ENCODE measurements at places on chromosomes 16 and 17. TPM values are rescaled to one million over a fixed set of nuclear protein-coding genes. Genes with fewer than 3 reads are reported as not detected.

CA4 gene
- total RNA-seq, result not detected

KRTAP3-1 gene
- total RNA-seq, result not detected

ZNF469 gene
- 17.7 TPM for total RNA-seq

EPX gene
- not detected for total RNA-seq

DNA sequence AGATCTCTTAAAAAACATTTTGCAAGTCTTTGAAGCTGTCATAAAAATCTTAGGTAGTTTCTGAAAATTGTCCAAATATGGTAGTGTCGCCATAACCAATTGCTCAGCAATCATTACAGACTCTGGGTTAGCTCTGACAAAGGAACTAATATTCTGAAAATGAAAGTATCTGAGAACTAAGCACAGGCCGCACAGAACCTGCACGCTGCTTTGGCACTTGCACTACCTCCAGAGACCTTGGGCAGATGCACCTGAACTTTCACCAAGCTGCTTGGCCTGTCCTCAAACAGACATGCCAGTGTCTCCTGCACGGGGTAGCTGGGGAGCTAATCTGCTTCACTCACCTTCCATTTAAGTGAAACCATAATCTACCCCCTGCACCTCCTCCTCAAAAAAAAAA, 317.0 kb downstream of the MAF start:
- no peaks in the 10 kb centered on the region for H3K27me3 ChIP-seq
- H3K27ac ChIP-seq, result no peak overlapping the region
- no peak overlapping the region for H3K4me3 ChIP-seq
- no peaks in the 10 kb centered on the region for H3K4me1 ChIP-seq
- DNase-seq, result no peak
- H3K36me3 ChIP-seq, result no peaks in the 10 kb centered on the region

DNA sequence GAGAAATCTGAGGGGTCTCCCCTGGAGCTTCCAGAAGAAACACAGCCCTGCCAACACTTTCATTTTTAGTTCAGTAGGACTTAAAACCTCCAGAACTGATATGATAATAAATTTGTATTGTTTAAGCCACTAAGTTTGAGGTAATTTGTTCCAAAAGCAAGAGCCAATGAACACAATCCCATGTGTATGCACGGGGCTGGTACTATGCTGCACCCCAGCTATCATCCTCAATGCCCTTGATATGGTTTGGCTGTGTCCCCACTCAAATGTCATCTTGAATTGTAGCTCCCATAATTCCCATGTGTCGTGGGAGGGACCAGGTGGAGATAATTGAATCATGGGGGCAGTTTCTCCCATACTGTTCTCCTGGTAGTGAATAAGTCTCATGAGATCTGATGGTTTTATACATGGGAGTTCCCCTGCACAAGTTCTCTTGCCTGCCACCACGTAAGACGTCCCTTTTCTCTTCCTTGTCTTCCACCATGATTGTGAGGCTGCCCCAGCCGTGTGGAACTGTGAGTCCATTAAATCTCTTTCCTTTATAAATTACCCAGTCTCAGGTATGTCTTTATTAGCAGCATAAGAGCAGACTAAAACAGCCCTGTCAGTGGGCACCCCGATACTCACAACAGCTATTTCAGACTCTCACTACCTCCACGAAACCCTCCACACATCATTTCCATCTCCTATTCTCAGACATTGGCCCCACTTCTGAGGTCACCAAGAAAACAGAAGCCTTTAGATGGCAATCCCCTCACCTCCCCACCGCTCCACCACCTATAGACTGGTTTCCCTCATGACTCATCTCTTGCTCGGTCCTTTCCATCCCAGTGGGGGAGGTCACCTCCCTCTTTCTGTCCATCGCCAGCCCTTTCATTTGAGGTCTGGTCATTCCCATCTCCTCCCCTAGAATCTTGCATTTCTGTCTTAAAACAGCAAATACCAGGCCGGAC, 8.9 kb upstream of the CACNG1 start:
- no peak overlapping the region for H3K27ac ChIP-seq
- DNase-seq, result no peak
- no peak overlapping the region for H3K4me3 ChIP-seq
- no peaks in the 10 kb centered on the region for H3K4me1 ChIP-seq
- no peaks in the 10 kb centered on the region for H3K27me3 ChIP-seq

DNA sequence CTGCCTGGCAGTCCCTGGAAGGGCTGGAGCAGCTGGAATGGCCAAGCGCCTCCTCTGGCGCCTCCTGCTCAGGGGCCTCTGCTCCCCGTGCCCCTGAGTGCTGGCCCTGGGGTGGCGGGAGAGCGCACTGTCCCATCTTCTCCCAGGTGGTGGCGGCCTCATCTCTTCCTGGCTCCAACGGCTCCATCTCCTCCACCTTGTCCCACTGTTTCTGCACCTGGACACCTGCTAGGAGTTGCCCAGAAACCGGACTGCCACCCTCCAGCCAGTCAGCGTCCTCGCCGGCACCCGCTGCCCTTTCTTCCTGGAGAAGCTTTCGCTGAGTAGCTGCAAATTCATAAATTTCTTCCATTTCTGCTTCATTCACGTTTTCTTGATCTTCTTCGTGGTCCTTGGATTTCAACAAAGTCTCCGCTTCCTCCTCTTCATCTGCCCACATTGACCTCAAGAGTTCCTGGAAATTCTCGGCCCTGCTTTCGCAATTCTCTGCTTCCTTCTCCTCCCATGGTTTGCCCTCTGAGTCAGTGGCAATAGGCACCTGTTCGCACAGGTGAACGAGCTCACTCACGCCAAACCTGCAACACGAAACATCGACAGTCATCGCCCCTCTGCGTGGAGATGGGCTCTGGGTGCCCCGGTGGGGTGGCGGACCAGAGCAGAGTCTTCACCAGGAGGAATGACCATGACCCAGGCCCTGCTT, 13.7 kb upstream of the NLRC3 start:
- no peak overlapping the region for H3K4me3 ChIP-seq
- H3K27ac ChIP-seq, result no peak overlapping the region
- no peaks in the 10 kb centered on the region for H3K27me3 ChIP-seq

Data from astrocyte (in vitro differentiated cells and primary cell).